ENCODE measurements at places on chromosomes 3 and 15. TPM values are rescaled to one million over a fixed set of nuclear protein-coding genes. Genes with fewer than 3 reads are reported as not detected.

DNA sequence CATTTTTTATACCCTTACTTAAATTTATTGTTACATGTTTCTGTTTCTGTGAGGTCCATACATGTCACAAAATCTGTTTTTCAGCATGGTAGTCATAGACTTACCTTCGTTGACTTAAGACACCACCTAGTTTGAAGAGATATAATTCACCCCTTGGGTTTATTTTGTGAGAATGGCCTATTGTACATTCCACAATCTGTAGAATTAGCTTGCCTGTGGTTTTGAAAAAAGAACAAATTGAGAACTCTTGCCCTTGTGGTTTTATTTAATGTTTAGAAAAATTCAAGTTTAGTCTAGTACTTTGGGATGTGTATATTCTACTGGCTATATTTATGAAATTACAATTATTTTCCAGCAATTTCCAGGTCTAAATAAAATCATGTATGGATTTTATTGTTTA is 31.6 kb downstream of the FILIP1L start:
- no peak for DNase-seq

DNA sequence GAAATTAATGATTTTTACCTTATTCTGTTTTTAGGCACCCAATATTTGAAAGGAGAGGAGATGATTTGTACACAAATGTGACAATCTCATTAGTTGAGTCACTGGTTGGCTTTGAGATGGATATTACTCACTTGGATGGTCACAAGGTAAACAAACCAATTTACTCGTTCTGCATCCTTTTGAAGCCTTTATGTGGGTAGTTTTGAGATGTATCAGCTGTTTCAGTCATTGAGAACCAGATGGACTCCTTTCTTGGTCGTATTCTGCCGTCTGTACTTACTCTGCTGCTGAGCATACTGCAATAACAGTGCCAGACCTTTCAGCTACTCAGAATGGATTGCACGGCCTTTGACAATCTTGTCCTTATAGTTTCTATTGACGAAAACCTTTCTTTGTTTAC is 13.3 kb downstream of the DNAJB11 start:
- no peak for DNase-seq

GRCh38 chr3:17833786-17834559 is 91.5 kb upstream of the TBC1D5 start:
- DNase-seq, result no peak

DNA sequence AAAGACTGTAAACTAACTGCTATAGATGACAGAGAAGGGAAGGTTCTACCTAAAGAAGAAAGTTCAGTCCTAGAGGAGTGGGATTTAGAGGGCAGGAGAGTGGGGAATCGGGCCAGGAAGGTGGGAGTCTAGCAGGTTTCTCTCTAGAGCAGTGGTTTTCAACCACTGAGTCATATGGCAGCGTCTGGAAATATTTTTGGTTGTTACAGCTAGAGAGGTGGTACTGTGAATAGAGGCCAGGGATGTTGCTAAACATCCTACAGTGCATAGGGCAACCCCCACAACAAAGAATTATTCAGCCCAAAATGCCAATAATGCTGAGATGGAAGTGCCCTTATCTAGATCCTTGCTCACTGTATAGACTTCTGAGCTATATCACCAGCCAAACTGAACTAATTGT is 28.7 kb downstream of the ATP1B3 start:
- DNase-seq, result no peak

DNA sequence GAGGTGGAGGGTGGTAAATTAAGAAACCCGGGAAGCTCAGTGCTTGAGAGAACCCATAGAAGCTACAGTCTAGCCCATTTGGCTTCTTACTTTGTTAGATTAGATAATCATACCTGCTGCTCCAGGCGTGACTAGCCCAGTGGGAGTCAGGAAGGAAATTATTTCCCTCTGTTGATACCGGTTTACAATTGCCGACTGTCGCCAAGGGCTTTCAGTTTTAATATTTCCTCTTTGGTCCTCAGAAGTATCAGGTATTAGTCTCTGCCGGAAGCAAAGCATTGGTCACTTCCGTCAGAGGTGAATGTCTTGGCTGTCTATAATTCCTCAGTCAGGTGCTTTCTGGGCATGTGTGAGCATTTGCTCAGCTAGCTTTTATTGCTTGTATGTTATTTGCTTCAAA is 75.2 kb downstream of the LPP start:
- no peak for DNase-seq

- no peak for DNase-seq
Measured at GRCh38 chr15:65743637-65744252, 48.3 kb downstream of the DENND4A start.

GRCh38 chr15:25172691-25173090 is 217.9 kb downstream of the SNRPN start:
- no peak for DNase-seq

DNA sequence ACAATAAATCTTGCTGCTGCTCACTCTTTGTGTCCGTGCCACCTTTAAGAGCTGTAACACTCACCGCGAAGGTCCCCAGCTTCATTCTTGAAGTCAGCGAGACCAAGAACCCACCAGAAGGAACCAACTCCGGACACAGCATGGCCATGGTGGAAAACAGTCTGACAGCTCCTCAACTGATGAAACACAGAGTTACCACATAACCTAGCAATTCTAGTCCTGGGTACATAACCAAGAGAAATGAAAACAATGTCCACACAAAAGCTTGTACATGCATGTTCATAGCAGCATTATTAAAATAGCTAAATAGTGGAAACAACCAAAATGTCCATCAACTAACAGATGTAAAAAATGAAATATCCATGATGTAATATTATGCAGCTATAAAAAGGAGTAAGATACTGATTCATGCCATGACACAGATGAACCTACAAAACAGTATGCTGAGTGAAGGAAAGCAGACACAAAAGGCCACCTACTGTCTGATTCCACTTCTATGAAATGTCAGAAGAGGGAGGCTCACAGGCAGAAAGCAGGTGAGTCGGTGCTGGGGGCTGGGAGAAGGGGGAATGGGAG is 36.8 kb downstream of the VGLL4 start:
- no peak for DNase-seq

- DNase-seq, result peak; percentile 73
Measured at GRCh38 chr3:14204515-14205284, 26.1 kb downstream of the LSM3 start.

DNA sequence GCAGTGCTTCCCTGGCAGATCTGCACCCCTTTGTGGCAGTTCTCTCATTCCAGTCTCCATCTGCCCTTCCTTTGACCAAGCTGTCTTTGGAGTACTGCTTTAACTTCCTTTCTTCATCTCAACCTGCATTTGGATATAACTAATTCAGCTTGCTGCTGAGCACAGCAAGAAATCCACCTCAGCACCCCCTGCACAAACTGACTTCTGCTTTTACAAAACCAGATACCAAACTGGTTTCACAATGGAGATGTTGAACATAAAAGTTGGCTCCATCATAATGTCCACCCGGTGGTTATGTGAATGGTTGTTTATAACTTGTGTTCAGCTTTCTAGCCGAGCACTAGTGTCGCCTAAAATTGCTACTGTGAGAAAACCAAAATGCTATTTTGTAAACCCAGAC is 341.1 kb upstream of the SEMA6D start:
- no peak for DNase-seq

The CHST13 gene
- not detected for total RNA-seq

The ACP3 gene
- not detected for total RNA-seq

The UBL7 gene
- total RNA-seq, result 67.9 TPM

The RARB gene
- total RNA-seq, result 25.6 TPM

The TRH gene
- total RNA-seq, result not detected

The STRA6 gene
- total RNA-seq, result 17.7 TPM

The SRGAP3 gene
- total RNA-seq, result 1.8 TPM

The LCTL gene
- not detected for total RNA-seq

The ADGRG7 gene
- not detected for total RNA-seq
